Mucosa of descending colon (tissue), 3 donors: ENCODE measurements at places on chromosomes 2 and 18.

DNA sequence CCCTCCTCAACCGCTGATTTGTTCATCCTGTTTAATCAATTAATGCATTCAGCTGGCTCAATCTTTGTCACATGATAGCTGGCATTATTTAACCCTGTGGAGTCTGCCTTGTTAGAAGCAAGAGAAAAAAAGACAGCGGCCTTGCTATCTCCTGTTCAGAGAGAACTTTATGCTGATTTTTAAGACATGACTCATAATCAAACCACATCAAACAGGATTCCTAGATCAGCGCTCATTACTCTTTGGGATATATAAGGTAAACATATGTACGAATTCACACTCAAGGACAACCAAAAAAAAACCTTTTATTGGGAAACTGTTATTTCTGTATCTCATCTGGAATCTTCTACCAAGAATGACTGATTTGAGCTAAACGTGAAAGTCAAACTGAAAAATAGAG is 195.1 kb downstream of the C1D start:
- no peak for DNase-seq

GRCh38 chr2:196987649-196988364 is 61.3 kb upstream of the PGAP1 start:
- DNase-seq = peak; percentile 18

DNA sequence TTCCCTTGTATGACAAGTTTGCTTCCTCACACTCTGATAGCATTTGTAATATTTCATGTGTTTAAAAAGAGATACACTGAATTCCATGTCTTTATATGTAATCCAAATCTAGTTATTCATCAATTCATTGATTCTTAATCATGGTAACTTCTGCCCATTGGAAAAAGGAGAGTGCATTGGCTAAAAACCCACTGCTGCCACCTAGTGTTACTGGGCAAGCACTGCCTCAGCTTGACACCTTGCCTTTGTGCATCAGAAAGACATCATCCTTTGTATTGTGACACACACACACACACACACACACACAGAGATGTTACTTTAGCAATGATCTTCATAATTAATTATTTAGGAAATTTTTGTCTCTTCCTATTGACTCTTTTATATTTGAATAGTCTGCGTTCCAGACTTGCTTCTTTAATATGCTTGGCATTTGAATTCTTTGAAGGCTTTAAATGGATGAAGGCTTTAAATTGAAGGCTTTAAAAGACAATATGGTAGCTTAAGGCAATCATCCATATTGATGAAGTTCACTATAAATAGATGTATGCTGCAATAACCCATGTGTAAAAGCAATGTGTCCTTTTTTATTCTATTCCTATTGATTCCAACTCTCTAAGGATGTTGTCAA is 414.2 kb upstream of the CHST9 start:
- DNase-seq = no peak

- no peak for DNase-seq
Measured at GRCh38 chr2:24210723-24211122, 35.9 kb downstream of the FAM228A start.

GRCh38 chr2:60475123-60475830 is 78.2 kb downstream of the BCL11A start:
- DNase-seq = no peak

- no peak for DNase-seq
Measured at GRCh38 chr18:1252936-1253335, 348.3 kb downstream of the ADCYAP1 start.

DNA sequence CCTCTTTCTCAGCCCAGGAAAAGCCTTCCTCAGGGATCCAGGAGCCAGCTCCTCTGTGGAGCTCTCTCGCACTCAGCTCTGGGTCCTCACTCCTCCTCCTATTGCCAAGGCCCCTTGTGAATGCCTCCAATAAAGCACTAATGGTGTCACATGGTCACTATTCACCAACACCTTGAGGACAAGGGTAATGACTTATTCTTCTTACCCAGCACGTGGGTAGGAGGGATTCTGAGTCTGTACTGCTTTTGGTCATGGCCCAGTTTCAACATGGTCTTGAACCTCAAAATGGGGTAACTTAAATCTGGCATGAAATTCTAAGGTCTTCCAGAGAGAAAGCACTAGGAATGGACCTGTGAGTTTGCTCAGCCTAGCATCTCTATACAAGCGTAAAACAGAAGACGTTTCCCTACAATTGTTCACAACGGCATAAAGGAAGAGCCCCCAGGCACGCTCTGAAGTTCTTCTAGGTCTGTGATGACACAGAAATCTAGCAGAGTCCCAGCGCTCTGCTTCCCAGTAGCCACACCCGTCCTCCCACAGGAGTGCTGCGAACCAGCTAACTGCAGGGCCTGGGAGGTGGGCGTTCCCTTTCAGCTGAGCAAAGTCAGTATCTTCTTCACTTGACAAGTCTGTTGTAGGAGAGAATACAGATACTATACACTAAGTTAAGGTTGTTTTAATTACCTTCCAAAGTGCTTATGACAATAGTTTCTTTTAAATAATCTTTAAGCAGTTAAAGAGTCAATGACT is 14.6 kb upstream of the KIDINS220 start:
- no peak for DNase-seq

GRCh38 chr2:13034861-13035260 is 318.1 kb downstream of the TRIB2 start:
- no peak for DNase-seq

- DNase-seq = no peak
Measured at GRCh38 chr2:101405351-101405899, 18.1 kb upstream of the CREG2 start.

DNA sequence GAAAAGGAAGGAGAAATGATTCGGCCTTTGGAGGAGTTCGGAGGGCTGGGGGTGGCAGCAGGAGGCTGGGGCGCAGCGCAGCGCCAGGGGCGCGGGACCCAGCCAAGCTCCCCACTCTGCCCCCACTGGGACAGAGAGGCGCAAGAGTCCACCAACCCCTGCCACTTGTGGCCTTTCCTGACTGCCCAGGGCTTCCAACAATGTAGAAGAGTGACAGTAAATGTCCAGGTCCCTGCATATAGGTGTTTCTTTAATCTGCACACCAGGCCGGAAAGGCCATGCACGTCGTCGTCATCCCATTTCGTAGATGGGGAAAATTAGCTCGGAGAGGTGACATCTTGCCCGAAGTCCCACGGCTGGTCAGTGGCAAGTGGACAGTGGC is 96.6 kb downstream of the INHBB start:
- no peak for DNase-seq

DNA sequence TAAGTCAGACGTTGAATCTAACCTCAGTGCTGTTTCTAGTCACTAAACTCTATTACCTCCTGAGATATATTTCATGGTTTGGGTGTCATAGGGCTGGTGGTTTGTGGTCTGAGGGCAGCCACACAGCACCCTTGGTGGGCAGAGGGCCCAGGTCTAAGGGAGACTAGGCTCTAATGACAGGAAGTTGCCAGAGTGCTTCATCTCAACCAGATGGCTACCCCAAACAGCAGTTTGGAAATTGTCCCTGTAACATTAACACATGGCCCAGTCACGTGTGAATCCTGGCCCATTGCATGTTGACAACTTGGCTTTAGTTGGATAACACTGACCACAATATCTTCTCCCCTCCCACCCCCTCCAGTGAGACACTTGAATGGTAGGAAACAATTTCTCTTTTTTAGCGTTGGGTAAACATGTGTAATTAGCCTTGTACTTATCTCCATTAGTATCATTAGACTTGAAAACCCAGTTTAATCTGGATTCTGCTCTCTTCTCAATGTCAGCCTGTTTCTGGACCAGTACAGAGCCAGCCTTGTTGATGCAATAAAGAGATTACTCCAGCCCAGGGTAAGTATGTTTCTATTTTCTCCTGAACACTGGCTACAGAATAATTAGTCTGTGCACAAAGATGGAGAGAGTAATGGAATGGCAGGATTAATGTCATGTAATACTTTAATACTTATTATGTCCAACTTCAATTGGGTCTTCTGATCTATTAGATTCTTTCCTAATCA is 187.8 kb upstream of the SIX3 start:
- DNase-seq = peak; percentile 9

DNA sequence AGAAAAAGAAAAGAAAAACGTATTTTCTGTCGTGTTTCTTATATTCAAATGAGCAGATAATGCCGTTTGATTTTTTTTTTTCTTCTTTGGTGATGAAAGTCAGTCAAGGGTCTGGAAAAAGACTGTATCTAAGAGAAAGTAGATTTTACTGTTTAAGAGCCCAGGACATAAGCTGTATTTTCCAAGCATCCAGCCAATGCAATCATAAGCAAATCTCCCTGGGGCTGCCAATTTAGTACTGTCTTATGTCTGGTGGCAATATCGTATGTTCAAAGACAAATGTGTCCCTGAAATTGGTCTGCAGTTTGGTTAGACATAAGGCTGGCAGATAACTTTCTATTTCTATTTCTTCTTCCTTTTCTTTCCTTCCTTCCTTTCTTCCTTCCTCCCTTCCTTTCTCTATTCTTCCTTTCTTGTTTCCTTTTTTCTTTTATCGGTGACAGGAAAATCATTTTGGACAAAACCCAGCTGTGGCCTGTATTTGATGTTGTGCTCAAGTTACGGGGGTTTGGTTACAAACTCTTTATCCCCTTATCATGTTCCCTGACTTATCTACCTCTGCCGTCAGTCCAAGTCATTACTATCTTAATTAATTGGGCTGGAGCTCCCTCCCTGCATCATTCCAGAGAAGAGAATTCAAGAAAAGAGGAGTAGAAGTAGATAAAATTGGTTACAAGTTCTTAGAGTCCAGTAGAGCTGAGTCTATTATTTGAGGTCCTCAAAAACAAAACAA is 683.4 kb upstream of the FSHR start:
- no peak for DNase-seq

- DNase-seq = no peak
Measured at GRCh38 chr2:51304311-51304710, 272.4 kb upstream of the NRXN1 start.

DNA sequence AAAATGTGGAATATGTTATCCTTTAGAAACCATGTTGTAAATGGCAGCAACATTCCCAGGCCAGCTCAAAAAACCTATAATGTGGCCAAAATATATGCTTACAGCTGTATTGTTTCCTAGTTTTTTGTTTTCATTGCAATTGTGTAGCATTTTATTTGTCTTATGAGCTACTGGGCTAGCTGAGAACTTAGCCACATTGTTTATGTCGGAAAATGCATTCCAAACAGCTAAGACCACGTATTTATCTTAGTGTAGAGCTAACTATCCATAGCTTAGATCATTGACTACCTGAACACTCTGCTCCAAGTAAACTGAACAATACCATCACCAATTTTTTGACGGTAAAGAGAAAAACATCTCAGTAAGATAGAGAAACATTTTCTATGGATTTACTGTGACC is 38.4 kb downstream of the METAP1D start:
- DNase-seq = no peak
